NB4 (cell line): ENCODE measurements at places on chromosomes 2 and 18.

- no peak for DNase-seq
Measured at GRCh38 chr2:85277416-85278158, 50.2 kb downstream of the TGOLN2 start.

- DNase-seq, result no peak
Measured at GRCh38 chr2:174066871-174067270, 101.7 kb upstream of the SP3 start.

- peak; percentile 75 for DNase-seq
Measured at GRCh38 chr2:181937473-181937872, 45.9 kb downstream of the ITPRID2 start.

DNA sequence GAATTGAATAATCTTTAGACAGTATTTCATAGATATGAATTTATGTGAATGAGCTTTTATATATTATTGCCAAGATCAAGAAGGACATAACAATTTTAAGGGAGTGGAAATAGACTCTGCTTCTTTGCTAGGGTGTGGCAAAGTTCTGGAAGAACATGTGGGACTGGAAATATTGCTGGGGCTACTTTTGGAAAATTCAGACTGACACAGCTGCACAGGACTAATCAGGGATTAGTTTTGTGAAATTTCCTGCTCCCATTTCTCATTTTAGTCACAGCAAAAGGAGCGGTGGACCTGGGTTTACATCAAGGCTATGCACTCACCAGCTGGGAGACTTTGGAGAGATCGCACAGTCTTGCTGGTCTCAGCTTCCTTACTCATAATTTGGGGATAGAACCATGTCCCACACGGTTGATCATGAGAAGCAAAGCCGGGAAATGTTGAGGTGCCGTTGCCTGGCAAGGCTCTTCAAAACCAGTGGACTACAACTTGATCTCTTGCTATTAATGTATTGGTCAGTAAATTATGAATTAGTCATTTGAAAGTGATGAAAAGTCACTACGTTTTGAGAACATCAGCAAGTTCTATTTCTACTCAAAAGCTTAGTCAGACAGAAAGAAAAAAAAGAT, 42.4 kb downstream of the IL1RL2 start:
- no peak for DNase-seq

- DNase-seq, result no peak
Measured at GRCh38 chr2:113920996-113921395, 31.1 kb downstream of the ACTR3 start.

GRCh38 chr2:2664989-2665833, 334.1 kb upstream of the MYT1L start:
- peak; percentile 19 for DNase-seq

GRCh38 chr2:85501248-85501647, 37.7 kb upstream of the MAT2A start:
- DNase-seq, result peak; percentile 98

DNA sequence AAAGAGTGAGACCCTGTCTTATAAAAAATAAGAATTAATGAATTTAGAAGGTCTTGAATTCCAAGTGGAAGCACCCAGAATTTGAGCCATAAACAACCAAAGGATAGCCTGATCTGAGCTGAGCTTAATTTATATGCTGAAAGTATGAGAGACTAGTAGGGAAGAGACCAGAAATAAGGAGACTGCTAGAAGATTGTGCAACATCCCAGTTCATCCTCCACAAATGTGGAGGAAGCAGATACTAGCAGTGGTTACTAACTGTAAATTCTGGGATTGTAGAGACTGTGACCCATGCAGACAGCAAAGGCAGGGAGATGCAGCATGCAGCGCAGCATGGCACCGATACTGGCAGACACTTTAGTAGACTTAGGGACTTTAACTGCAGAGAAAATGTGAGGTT, 1.5 kb upstream of the SULT1C2 start:
- peak; percentile 41 for DNase-seq

- no peak for DNase-seq
Measured at GRCh38 chr2:203900253-203900652, 32.7 kb downstream of the CTLA4 start.

DNA sequence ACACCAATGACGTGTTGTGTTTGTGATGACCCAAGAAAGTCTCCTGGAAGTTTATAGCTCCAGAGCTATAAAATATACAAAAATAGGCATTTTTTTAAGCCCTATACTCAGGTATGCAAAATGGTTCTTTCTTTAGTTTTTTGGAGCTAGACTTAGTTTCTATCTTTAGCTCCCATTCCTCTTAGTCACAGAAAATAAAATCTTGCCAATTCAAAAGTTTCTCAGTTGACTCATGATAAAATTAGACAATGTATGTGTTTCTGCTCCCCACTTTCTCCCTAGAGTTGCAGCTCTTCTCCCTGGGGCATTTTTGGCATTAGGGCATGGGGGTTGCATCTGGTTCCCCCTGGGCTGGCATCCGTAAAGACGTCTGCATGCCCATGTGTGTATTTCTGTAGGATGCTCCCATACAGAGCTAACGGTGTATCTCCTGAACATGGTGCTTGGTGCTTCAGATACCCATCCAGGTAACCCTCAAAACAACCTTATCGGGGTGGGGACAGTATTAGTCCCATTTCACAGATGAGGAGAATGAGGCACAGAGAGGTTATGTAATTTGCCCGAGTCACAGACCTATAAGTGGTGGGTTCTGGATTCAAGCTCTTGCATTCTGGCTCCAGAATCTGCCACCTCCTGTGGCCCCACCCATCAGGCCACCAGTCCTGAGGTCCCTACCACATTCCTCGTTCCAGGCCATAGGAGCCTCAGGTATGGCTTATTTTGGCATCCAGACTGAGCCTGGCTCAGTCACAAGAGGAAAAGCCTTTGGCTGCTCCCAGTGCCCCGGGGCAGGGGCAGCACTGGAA, 43.1 kb upstream of the ASAP2 start:
- DNase-seq, result no peak

DNA sequence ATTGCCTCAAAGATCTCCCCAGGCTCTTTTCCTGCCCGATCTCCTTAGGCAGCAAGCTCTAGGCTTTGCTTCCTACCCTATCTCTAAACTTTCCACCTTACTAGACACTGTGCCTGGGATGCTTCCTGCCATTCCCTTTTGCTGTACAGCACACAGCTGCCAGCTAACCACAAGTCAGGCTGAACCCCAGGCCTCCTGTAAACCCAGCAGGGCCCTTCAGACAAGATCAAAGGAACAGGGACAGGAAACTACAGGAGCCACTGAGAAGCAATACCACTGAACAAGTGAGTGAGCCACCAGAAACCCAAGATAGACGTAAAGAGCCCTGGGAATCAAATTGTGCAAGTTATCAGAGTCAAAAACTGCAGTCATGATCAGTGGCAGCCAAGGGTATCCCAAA, 180.7 kb downstream of the SUCLG1 start:
- DNase-seq, result no peak

DNA sequence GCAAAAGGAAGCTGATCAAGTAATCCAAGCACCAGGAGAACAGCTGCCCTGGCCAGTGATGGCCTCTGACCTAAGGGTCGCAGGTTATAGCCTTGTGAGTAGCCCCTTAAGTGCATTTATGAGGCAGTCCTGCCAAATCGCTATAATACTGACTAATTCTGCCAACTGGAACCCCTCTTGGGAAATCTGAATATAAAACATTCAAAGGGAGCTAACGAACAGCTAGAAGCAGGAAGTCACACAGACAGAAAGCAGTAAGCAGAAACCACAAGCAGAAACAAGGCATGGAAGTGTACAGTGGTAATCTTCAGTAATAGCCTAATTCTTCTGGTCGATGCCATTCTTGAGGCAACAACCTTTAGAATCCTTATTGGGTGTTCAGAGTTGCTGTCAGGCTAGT, 521.3 kb downstream of the METTL4 start:
- peak; percentile 81 for DNase-seq

- peak; percentile 13 for DNase-seq
Measured at GRCh38 chr2:195995499-195995898, 73.1 kb downstream of the DNAH7 start.

DNA sequence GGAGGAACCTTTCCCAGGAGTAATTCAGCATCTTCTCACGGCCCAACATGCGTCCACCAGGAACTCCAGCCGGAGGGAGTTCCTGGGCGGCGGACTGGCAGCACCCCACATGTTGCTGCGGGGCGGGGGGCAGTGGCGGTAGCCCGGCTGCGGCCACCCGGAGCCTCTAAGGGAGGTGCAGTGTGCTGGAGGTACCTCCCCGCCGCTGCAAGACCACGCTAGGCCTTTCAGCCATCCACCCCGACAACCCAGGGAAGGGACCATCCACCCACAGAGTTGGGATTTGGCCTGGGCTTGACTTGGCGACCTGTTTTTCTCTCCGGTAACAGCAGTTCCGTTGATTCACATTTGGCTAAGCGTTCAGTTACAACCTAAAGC, 625 bp downstream of the LYPD6 start:
- no peak for DNase-seq

DNA sequence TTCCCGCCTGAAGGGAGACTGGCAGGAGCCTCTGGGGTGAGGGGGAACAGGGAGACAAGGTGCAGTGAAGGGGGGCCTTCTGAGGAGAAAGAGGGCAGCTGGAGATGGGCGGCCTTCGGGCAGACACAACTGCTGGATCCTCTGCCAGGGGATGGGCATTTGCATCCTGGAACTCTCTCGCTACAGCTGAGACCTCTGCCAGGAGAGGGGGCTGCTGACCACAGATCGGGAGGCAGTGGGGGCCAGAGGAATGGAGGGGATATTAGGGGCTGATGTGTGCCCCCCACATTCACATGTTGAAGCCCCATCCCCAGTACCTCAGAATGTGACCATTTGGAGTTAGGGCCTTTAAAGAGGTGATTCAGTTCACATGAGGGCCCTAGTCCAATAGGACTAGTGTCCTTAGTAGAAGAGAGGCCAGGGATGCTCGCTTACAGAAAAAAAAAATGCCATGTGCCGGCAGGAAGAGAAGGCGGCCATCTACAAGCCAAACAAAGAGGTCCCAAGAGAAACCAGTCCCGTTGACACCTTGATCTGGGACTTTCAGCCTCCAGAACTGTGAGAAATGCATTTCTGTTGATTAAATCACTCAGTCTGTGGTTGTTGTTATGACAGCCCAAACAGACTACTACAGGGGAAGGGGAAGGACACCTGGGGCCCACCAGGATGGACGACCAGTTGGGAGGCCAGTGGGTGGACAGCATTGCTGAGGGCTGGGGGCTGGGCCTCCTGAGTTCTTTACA, 50.0 kb downstream of the TRABD2A start:
- DNase-seq, result no peak

DNA sequence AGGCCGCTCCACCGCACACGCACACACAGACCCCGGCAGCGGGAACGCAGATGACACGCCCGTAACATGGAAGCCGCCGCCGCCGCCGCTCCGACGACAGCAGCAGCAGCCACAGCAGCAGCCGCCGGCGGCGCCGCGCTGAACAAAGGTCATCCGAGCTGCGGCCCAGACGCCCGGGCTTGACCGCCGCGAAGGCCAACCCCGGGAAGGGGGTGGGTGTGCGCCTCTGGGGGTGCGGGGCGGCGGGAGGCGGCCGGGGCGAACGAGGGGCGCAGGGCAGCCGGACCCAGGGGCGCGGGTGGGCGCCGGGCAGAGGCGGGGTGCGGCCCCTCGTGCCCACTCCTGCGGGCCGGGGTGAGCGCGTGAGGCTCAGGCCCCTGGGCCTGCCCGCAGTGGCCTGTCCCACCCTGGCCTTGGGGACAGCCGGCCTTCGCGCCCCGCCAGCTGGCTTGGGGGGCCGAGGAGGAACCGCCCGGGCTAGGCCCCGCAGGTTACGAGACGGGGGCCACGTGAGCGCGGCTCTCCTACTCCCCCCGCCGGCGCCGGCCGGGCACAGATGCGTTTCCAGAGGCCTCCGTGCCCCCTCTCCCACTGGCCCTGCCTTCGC, 1.0 kb upstream of the ZNF532 start:
- DNase-seq, result no peak

GRCh38 chr2:83081826-83082690, 1377.0 kb downstream of the SUCLG1 start:
- DNase-seq, result no peak

GRCh38 chr2:62163106-62163831, 32.6 kb upstream of the B3GNT2 start:
- peak; percentile 78 for DNase-seq

DNA sequence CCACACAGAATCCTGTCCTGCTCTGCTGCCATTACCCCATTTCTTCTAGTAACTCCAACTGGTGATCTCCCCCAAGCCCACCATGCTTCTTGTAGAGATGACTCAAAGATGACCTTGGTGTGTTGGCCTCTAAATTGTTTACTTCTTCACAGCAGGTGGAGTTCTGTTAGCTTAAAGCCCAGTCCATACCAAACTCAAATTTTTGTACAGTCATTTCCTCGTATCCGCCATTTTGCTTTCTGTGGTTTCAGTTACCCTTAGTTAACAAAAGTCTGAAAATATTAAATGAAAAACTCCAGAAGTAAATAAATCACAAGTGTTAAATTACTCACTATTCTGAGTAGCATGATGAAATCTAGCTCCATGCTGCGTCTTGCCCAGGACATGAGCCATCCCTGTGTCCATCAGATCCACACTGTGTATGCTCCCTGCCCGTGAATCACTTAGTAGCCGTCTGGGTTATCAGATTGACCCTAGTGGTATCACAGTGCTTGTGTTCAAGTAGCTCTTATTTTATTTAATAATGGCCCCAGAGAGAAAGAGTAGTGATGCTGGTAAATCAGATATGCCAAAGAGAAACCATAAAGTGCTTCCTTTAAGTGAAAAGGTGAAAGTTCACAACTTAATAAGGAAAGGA, 133.3 kb upstream of the NOL4 start:
- no peak for DNase-seq

DNA sequence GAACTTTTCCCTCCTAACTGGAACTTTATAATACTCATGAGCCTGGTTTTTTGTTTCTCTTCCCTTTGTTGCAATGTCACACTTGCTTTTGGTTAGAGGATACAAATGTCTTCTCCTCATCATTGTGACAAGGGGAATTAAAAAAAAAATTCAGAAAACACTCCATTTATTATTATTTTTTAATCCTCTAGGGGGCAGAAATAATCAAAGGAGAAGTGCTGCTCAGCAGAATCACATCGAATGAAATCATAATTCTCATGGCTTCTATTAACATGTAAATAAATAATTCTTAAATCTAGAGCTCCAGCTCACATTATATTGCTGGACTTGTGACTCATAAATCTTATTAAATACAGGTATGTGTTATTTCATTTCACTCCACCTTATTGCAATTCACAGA, 273.8 kb downstream of the TRIB2 start:
- DNase-seq, result no peak
